Small intestine (tissue), 16 donors: ENCODE measurements at places on chromosomes 7 and 10.

DNA sequence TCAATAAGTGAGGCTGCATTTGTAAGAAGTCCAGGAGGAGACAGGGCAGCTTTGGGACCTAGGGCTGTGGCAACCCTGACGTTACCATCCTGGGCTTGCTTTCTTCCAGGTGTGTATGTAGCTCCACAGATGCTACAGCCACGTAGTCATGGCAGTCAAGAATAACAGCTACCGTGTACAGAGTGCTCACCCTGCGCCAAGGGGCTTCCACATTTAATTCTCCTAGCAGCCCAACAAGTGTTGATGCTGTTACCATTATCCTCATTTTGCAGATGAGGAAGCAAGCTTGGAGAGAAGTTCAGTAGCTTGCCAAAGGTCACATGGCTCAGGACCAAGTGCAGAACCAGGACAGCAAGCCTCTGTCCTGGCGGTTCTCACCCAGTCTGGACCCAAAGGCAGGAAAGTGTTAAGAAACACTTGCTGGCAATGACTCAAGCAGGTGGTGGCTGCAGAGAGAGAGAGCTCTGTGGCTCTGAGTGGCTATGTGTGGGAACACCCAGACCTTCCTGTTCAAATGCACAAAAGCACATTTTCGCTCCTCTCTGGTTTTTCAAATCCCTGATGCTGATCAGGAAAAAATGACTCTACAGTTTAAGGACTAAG, 89.8 kb downstream of the CREM start:
- DNase-seq: no peak

DNA sequence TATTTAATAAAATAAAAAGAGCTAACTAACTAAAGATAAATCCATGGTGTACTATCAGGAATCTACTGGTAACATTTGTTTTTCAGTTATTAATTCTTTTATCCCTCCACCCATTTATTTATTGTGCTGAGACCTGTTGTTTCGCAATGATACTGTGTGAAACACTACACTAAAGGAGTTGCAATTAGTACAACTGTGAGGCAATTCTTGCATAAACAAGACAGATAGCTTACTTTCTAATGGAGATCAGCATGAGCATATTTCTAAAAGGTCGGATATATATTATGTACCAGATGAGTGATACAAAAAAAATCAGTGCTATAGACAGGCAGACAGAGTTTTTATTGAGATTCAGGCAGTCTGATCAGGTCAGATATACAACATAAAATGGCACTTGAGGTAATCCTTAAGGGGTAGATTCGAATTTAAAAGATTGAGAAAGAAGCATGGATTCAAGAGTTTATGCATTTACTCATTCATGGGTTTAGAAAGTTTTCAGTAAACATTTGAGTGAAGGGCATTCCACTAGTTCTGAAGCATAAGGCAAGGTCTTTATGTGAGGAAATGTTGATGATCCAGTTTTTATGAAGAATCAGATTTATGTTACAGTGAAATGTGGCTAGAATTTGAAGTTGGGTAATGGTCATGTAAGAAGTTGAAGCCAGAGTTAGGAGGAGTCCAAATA, 147.6 kb downstream of the POLR1F start:
- no peak for DNase-seq

DNA sequence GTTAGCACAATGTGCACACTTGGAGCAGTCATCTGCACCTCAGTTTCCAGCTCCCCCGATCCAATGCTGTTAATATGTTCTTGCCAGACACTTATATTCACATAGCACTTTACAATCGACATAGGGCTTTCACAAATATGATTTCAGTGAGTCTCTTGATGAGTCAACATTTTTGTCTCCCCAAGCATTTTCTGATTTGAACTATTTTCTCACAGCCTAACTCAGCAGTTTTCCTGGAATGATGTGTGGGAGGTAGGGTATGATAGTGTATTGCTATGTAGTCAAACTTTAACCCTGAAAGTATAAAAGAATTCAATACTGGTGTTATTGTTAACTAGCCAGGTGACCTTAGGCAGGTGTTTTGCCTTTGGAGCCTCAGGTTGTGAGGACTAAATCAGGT, 82.5 kb upstream of the LRGUK start:
- DNase-seq: no peak

GRCh38 chr10:94407668-94408067, 5.3 kb downstream of the TBC1D12 start:
- peak; percentile 21 for DNase-seq

- DNase-seq: peak; percentile 36
Observed at GRCh38 chr7:24745355-24745754, 11.9 kb downstream of the GSDME start.

DNA sequence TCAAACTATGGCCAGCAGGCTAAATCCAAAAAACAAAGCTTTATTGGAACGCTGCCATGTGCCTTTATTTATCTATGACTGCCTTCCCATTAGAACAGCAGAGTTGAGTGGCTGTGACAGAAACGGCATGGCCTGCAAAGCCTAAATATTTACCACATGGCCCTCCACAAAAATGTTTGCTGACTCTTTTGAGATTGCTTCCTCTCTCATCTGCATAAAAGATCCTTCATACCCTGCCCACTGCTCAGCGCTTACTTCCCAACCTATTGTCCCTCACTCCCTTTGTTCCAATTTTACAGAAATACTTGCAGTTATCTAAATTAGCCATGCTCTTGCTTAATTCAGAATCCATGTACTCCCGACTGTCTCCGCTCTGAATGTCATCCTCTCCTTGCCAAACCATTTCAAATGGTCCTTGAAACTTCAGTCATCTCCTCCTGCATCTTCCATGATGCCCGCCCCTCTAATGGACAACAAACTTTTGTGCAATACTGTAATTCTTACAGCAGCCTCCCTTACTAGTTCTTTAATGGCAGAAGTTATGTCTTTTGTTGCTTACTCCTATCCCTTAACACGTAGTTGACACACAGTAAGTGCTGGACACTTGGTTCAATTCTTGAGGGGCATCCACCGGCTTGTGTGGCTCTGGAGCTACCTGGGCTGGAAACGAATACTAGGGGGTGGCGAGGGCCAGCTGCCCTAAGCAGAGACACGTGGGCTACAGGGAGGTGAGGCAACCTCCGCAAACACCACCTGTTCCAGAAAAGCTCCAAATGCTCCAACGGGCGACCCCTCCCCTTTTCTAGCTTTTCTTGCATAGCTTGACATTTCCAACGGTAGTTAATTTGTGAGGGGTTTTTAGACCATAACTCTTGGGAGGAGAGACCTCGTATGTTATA, 832 bp downstream of the XRCC2 start:
- DNase-seq: no peak

GRCh38 chr10:95873139-95873538, 34.6 kb upstream of the CC2D2B start:
- DNase-seq: no peak

DNA sequence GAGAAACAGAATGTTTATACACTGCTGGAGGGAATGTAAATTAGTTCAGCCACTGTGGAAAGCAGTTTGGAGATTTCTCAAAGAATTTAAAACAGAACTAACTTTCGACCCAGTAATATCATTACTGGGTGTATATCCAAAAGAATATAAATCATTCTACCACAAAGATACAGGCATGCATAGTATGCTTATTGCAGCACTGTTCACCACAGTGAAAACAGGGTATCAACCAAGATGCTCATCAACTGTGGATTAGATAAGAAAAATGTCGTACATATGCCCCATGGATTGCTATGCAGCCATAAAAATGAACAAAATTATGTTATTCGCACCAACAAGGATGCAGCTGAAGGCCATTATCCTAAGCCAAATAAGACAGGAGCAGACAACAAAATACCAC, 343.1 kb upstream of the KCND2 start:
- DNase-seq: no peak

- DNase-seq: no peak
Observed at GRCh38 chr7:5507013-5507412, 83.4 kb upstream of the TNRC18 start.

GRCh38 chr7:143240291-143241168, 18.7 kb downstream of the TAS2R40 start:
- peak; percentile 82 for DNase-seq

- no peak for DNase-seq
Observed at GRCh38 chr10:59877191-59877671, 29.1 kb downstream of the CCDC6 start.

DNA sequence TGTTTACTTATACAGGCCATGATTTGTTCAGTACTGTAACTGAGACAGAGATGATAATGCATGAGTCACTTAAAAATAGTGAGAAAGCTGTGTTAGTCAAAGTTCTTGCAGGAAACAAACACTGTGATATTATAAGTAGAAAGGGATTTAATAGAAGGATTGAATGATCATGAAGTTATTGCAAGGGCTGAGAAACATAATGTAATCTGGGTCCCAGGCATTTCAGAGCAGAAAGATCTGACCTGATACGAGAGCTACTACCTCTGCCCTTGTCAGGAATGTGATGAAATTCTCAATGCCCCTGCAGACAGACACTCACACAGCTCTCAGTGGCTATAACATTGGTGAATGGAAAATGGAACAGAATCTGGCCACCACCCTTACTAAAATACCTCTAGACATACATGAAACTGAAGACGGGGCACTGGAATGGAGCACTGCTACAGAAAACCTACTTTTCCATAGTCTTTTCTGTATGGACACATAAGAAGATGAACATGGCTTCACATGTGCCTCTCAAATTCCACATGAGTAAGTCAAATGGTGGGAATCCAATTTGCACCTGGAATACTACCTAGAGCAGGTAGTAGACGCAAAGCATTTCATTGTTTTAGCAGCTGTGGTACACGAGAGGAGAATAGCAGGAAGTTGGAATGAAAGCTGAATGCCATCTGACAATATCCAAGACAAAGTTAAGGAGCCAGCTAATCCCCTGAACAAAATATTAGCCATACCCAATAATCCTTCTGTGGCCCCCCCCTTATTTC, 19.1 kb upstream of the VWDE start:
- no peak for DNase-seq
